ENCODE measurements at places on chromosomes 3 and 15.

DNA sequence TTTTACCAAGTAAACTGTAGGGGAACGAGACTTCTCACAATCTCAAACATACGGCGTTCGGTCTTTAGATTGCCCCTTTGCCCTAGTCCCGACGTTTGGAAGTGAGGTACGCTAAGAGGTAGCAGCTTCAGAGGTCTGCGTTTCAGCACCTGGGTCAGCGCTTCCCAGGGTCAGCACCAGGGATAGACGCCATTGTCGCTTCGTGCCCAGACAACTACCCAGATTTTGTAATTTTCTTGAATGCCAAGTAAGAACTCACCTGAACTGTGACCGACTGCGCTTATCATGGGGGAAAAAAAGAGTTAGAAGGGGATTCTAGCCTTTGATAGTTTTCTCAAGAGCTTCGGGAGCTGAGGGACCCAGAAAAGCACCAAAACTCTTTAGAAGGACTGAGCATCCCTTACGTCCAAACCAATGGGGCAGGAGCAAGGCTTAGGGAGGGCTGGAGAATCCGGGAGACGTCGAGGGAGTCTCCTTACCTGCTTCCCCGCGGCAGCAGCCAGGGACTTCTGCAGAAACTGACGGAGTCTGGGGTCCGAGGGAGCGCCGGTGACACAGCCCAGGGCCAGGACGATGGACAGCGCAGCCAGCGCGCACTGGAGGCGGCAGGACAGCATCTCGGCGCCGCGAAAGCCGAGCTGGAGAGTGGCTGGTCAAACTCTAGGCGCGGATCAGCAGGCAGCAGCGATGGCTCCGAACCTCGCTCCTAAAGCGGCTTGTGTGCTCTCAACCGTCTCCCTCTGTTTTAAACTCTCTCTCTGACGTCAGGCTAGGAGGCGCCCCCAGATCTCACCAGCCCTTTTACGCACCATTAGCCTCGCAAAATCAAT lies at the start of gene SST:
Gene SST, minus strand, starts transcription at position 720 of the 830 bp plus-strand sequence. Its CDS starts 103 bp downstream, at position 617.
- DNase-seq, result no peak

DNA sequence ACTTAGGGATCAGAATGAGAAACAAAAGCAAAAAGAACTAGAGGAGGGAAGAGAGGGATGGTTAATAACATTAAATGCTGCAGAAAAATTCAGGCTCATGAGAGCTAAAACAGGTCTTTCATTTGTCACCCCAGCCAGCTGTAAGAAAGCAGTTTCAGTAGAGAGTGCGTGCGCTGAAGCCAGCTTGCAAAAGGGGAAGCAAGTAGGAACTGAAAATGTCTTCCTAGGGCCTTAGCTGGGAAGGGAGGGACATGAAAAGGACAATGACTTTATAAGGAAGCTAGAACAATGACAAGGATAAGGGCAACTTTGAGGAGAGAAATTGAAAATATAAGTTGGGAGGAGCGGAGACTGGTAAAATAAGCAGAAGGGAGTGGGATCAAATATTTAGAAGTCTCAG lies 3.1 kb downstream of the CIAO2A start:
- DNase-seq, result no peak

- DNase-seq, result no peak
These were observed 168.2 kb downstream of the MBNL1 start for GRCh38 chr3:152436707-152437590.

- no peak for DNase-seq
These were observed 63.7 kb upstream of the DAZL start for GRCh38 chr3:16668776-16669545.

DNA sequence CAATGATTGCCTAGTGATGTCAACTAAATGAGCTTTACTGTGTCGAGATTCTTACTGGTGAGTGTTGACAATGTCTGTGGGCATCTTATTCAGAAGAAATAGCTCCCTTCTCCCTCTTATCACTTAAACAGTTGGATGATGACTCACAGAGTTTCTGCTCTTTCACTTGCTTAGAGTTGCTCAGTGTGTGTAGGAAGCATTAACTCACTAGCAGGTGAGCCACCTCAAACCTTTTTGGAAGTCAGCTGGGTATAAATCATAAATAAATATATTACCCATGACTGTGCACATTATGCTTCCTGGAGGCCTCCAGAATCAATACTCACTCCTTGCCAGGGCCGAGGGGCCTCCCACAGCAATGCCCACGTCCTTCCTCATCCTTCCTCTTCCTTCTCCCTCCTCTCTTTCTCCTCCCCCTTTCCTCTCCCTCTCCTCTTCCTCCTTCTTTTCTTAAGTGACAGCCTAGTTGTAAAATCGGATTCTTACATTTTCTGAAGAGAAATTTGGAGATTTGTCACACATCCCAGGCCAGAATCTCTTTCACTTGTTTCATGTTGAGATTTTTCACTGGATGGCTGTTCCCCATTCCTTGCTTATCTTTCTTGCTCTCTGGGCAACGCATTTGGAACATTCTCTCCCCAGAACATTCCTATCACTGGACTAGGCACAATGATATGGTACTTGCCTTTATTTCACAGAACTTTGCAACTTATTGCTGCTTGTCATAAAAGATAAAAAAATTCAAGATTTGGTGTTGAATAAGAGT lies 17.5 kb downstream of the SHC4 start:
- DNase-seq, result no peak

DNA sequence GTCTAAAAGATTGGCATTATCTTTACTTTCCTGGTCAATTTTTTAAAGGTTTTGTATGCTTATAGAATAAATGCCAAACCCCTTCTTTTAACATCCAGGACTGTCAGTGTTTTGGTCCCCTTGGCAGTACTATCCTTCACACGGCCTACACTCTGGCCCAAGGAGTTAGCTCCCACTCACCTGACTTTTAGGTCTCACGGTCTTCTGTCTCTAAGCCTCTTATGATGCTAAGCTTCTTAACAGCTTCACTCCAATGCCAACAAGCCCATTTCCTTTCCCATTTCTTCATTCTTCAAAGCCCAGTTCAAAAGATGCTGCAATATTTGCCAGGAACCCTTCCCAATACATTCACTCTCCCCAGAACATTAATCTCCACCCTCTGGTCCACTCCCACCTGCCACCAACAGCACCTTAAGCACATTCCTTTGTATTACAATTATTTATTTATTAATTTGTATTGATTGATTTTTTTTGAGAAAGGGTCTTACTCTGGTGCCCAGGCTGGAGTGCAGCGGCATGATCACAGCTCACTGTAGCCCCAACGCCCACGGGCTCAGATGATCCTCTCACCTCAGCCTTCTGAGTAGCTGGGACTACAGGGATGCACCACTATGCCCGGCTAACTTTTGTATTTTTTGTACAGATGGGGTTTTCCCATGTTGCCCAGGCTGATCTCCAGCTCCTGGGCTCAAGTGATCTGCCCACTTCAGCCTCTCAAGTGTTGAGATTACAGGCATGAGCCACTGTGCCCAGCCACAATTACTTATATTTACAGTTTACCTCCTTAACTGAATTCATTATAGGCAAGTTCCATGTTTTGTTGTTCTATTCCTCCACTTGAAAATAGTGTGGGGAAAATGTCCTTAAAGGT lies 27.8 kb downstream of the IFT80 start:
- no peak for DNase-seq

DNA sequence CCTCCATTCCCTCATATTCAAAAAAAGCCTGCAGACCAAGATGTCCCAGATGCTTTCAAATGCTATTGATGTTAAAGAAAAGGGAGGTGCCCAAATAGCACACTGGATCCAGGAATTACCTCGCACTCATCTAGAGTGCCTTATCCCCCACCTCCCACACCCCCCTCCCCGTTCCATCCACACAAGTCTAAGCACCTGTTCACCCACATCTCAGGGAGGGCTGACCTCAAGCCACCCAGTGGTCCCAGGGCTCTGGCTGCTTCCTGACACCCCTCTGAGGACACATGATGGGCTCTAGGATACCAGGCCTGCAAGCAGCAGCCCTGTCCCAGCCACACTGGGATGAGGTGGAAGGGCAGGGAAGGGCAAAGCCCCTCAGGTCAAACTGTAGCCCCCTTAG lies 4.8 kb downstream of the RBPMS2 start:
- no peak for DNase-seq

Data from CD4-positive, alpha-beta T cell treated with Interleukin-12 subunit alpha and Interleukin-12 subunit beta, for 1 hour (primary cell).